ENCODE measurements at places on chromosomes 6 and 20. TPM values are rescaled to one million over a fixed set of nuclear protein-coding genes. Genes with fewer than 3 reads are reported as not detected.

Gene SPATS1
- not detected for total RNA-seq

Gene OR2B6
- total RNA-seq: 0.07 TPM

Gene STMND1
- total RNA-seq: not detected

Gene RBPJL
- total RNA-seq: not detected

Gene FAM83B
- total RNA-seq: 0.03 TPM

Gene ANKEF1
- 2.5 TPM for total RNA-seq

Gene CLPSL1
- total RNA-seq: not detected

Gene RNF144B
- total RNA-seq: 2.7 TPM

Gene SCUBE3
- total RNA-seq: 153 TPM

Measured in smooth muscle cell of the pulmonary artery (primary cell).